ENCODE measurements at places on chromosomes 4 and X.

- DNase-seq, result no peak
Observed at GRCh38 chr4:37648084-37648817, 37.9 kb downstream of the RELL1 start.

- no peak for DNase-seq
Observed at GRCh38 chrX:6004529-6004928, 224.1 kb downstream of the NLGN4X start.

DNA sequence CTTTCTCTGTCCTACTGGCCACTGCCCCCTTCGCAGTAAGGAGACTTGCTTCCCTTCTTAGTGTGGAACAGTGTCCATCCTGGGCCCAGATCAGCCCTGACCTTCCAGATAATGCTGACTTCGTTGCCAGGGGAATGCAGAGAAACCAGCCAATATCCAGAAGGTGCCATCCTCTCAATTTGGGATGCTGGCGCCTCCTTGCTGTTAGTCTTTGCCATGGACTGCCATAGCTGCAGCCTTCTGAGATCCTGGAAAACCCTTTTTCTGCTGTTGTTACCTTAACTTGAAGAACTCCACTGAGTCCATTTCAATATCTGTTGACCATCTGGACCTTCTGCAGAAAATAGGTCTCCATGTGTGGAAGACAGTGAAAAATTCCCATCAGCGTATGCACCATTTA, 21.8 kb downstream of the RAI2 start:
- no peak for DNase-seq

GRCh38 chr4:80454040-80454439, 118.5 kb downstream of the CFAP299 start:
- no peak for DNase-seq

- no peak for DNase-seq
Observed at GRCh38 chr4:78047366-78047765, 9.8 kb upstream of the FRAS1 start.

GRCh38 chr4:129218360-129218759, 122.4 kb downstream of the C4orf33 start:
- DNase-seq, result no peak

DNA sequence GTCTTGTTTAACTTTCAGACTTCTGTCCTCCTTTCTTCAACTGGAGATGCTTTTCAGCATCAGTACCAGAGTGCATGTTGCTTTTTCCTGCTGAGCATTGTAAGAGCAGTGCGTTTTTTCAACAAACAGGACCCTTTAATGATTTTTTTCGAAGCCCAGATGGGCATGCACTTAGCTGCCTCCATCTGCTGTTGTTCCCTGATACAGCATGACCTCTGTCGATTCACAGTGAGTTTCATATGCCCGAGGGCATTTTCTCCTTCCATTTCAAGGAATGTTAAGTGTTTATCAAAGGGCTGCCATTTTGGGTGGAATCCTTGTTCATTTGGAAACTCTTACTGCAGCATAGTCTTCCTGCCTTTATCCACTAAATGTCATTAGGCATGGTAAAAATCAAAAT, 428.6 kb downstream of the DTHD1 start:
- no peak for DNase-seq

- DNase-seq, result no peak
Observed at GRCh38 chrX:124540474-124540873, 194.1 kb downstream of the SH2D1A start.

- DNase-seq, result no peak
Observed at GRCh38 chr4:168220893-168221292, 97.7 kb downstream of the DDX60 start.

GRCh38 chrX:30513284-30513683, 64.3 kb downstream of the TASL start:
- no peak for DNase-seq

DNA sequence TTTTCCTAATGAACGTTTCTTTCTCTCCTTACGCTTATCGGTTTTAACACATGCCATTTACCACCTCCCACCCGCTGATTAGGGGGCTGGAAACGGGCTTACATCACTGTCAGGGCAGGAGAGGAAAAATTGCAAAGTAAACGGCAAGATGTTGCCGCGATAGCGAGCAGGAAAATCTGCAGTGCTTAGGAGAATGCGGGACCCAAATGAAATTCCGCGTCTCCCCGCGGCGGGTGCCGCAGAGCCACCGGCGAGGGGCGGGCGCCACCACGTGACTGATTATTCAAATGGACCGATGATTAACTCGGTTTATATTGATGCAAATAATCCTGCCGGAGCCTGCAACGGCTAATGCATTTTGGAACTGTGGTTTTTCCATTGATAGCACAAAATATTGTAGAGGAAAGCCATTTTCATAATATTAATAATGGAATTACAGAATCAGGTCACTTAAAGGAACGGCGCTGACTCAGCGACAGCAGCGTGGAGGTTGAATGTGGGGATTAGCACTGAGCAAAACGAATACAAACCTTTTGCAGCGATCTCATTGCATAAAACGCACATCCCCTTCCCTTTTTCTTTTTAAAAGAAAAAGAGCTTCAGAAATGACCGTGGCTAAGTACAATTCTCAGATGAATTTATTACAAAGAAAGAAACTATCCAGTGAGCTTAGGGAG, 224.2 kb downstream of the STIM2 start:
- DNase-seq, result peak; percentile 13

DNA sequence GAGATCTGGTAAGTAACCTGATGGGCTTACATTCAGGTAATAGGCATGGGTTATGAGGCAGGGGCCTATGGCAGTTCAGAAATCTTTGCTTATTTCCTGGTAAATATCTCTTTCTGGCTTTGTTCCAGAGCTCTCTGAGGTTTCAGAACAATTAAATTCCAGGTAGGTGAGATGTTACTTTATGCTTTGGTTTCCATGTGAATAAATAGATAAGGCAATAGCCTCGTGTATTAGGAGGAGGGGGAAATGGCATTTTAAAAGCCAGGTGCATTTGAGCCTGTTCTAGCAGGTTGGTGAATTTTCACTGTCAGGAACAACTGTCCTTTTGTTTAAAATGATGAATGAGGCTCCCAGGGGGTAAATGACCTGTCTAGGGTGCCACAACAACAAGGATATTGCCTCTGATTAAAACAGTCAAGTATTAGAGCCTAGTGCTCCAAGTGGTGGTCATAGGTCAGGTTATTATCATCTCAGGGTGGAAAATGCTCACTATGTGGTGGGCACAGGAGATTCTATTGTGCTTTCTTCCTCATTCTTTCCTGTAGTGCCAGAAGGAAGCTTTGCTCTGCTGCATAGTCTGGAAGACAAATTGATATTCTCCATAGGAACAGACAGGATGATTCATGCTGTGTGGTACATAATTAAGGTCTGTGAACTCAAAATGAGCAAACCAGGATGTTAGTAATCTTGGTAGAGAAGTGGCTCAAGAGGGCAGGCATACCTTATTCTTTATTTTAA, 296.2 kb downstream of the INPP4B start:
- DNase-seq, result no peak

DNA sequence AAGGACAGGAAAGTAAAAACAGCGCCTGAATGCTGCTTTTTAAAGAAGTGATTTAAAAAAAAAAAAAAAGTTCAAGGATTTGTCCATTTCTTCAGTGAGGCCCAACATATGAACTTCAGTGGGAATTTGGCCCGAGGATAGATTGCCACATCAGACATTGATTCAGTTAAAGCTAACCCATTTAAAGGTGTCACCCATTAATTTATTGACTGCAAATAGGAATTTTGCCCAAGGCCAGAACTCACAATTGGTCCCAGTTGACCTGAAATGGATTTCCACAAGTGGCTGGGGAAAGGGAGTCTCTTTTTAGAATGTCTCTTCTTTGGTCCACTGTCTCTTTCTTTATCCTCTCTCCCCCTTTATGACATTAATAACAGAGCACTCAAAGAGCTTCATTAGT, 86.5 kb upstream of the RPL34 start:
- DNase-seq, result no peak

DNA sequence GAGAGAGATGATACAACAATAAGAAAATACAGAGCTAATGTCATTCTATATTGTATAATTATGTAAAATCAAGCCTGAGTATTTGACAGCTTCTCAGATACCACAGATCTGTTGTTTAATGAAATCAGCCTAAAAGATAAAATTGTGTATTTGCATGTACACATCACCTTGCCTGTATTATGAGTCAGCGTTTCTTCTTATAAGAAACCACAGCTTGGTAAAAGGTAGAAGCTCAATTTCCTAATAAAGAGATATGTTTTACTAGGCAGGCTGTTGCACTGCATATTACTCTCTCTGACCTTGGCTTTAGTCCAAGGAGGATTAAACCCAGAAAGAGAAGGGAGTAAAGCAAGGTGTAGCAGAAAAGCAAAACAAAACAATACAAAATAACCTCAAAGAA, 121.3 kb downstream of the PPARGC1A start:
- no peak for DNase-seq

DNA sequence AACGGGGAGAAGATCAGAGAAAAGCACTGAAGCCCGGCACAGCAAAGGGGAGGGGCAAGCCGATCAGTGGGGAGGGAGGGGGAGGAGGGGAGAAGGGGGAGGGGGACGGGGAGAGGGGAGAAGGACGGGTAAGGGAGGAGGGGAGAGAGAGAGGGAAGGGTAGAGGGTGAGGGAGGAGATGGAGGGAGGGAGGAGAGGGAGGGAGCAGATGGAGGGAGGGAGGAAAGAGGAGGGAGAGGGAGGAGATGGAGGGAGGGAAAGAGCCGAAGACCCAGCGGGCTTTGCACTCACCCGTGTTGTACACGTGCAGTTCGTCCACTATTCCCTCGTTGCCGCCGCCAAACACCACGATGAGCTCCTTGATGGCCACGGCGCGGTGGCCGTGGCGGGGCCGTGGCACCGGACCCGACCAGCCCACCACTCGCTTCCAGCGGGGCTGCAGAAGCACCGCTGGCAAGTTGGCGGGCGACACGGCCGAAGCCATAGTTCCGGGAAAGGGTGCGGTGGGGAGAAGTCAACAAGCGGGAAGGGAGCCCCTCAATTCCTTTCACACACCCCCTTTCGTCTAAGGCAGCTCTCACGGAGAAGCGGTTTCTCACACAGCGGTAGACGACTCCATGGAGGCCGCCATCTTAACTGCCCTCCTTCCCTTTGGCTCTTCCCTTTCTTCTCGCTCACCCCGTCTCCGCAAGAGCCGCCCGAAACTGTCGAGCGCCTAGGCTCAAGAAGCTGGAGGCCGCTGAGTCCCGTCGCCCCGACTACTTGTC, 1.1 kb downstream of the HCFC1 start:
- DNase-seq, result no peak

DNA sequence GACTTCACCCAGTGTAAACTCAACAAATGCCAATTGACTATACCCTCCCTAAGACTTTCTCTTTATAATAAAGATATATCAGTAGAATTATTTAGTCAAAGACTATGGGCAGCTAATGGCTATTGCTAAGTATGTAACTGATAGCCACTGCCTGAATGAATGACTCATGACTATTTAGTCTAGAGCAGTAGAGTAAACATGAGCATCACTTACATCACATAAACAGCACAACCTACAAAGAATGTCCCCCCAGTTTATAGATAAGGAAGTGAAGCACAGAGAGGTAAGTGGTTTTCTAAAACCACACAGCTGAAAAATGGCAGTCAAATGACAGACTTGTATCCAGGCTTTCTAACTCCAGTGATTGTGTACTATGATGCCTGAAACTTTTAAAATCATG, 507.0 kb downstream of the PPARGC1A start:
- no peak for DNase-seq

- no peak for DNase-seq
Observed at GRCh38 chr4:112296949-112297880, at the start of gene ALPK1. TSS of gene ALPK1 (plus strand) at chr4:112297369.

DNA sequence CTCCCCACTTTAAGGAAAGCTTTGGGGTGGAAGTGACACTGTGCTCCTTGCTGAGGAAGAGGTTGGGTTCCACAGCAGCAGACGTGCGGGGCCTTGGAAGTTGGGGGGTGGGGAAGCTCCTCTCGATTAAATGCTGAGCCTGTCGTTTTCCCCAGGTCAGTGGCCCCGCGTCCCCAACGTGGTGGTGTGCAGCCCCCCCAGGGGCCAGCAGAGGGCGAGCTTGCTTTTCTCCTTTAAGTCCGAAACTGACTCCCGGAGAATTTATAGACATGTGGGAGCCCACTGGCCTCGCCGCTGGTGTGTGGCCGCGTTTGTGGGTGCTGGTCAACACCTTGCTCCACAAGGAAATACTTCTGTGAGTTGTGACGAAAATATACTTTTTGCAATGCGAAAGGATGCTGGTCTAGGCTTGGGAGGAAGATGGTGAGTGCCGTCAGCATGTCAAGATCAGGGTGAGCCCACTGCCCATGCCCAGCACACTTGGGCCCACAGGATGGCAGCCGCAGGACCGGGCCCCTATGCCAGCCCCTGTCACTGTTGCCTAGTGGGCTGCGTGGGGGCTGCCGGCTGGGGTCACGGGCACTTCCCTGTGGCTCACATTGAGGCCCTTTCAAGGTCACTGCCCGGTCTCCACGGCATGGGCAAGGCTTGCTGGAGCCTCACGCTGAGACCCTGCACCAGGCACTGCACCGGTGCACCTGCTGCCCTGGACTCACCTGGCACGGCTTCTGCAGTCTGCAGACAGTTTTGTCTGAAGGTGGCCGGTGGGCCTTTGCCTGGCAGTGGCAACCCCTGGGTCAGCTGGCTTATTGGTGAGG, 9.4 kb downstream of the UVSSA start:
- DNase-seq, result peak; percentile 43

DNA sequence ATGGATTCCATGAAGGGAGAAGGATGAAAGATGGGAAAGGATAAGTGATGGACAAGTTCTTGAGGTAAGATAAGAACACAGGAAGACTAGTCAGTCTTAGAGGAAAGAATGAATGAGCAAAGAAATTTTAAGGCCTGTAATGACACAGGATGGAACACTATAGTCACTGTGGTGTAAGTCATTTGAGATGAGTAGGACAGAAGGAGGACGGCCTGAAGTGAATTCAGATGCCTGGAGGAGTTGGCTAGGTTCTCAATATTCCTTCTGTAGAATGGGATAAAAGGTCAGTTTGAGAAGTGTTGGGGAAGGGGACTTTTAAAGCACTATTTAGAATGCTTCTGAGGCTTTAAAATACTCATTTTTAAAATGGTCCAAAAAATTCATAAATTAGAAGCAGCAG, 3.9 kb downstream of the MSMO1 start:
- no peak for DNase-seq

- no peak for DNase-seq
Observed at GRCh38 chr4:4256799-4257198, 8.8 kb upstream of the TMEM128 start.

DNA sequence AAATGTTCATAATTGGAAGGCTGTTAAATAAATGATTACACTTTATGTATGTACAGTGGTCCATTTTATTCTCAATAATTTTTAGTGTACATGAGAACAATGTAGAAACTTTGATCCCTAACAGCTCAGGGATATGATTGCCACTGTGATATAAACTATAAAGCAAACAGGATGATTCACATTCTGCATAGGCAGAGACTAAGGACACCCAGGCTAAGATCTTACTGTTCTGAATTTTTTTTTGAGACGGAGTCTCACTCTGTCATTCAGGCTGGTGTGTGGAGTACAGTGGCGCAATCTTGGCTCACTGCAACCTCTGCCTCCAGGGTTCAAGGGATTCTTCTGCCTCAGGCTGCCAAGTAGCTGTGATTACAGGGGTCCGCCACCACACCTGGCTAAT, 186.6 kb downstream of the PDGFC start:
- DNase-seq, result no peak

DNA sequence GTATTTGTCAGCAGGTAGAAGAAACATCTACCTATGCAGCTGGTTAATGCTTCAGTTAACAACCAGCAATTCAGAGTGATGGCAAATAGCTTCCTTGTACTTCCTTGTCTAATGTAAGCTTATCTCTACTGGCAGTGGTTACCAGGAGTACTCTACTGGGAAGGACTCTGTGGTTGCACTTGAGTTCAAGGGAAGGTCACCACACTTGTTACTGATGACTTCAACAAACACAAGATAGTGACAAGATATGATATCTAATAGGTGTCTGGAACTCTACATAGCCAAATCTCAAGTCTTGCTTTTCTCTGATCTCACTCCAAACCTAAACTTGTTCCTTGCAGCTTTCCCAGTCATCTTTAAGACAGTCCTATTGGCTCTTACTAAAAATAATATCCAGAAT, 1644.9 kb upstream of the TENM3 start:
- DNase-seq, result no peak

All from stimulated activated CD4-positive, alpha-beta T cell treated with anti-CD3 and anti-CD28 coated beads, Interleukin-12 subunit alpha, Interleukin-12 subunit beta, amount 100 ng/mL, for 4 hours (primary cell).